ENCODE measurements at places on chromosomes 3 and 15. TPM values are rescaled to one million over a fixed set of nuclear protein-coding genes. Genes with fewer than 3 reads are reported as not detected.

UBR1 gene
- 12.9 TPM for polyA plus RNA-seq

ATP13A5 gene
- not detected for polyA plus RNA-seq

SLC28A1 gene
- polyA plus RNA-seq, result not detected

CCR4 gene
- polyA plus RNA-seq, result 9.9 TPM

RARRES1 gene
- polyA plus RNA-seq, result not detected

RBMS3 gene
- not detected for polyA plus RNA-seq

SLITRK3 gene
- polyA plus RNA-seq, result not detected

USF3 gene
- polyA plus RNA-seq, result 5.8 TPM

GOLGA6D gene
- not detected for polyA plus RNA-seq

PLXNB1 gene
- 0.48 TPM for polyA plus RNA-seq

HTR3E gene
- polyA plus RNA-seq, result not detected

GOLGA8T gene
- not detected for polyA plus RNA-seq
